ACHN (cell line): ENCODE measurements at places on chromosomes 11 and 22.

DNA sequence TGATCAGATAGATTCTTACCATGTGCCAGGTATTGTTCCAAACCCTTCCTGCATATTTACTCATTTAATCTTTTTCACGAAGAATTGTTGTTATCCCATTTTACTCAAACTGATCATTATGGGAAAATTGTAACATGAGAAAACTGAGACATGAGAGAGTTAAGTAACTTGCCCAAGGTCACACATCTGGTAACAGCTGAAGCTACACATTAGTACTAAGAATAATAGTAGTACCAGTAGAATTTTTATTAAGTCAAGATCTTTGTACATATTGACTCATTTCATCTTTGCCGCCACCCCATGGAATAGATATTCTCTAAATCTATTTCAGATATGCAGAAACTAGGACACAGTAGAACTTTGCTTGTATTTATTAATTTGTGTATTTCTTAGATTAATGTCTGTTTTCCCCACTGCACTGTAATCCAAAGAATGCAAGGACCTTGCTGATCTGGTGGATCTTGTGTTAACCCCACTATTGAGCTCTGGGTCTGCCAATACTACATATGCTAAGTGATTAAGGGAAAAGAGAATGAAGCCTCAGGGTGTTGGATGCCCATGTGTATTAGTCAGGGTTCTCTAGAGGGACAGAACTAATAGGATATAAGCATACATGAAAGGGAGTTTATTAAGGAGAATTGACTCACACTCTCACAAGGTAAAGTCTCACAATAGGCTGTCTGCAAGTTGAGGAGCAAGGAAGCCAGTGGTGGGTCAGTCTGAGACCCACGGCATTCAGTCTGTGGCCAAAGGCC is 72.8 kb downstream of the PARVA start:
- DNase-seq = no peak

DNA sequence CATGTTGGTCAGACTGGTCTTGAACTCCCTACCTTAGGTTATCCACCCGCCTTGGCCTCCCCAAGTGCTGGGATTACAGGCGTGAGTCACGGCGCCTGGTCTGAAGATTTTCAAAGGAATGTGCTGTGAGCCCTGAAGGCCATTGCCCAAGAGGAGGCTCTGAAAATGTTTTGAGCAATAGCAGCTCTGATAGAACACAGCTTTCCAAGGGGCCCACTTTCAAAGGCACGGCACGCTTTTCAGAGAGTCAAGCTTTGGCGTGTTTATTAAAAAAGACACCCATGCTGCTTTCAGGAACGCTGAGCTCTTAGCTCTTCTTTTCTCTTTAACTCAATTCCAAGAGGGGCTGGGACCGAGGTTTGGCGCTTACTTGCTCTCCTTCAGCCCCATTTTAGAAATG is 73.8 kb upstream of the CDON start:
- DNase-seq = no peak

DNA sequence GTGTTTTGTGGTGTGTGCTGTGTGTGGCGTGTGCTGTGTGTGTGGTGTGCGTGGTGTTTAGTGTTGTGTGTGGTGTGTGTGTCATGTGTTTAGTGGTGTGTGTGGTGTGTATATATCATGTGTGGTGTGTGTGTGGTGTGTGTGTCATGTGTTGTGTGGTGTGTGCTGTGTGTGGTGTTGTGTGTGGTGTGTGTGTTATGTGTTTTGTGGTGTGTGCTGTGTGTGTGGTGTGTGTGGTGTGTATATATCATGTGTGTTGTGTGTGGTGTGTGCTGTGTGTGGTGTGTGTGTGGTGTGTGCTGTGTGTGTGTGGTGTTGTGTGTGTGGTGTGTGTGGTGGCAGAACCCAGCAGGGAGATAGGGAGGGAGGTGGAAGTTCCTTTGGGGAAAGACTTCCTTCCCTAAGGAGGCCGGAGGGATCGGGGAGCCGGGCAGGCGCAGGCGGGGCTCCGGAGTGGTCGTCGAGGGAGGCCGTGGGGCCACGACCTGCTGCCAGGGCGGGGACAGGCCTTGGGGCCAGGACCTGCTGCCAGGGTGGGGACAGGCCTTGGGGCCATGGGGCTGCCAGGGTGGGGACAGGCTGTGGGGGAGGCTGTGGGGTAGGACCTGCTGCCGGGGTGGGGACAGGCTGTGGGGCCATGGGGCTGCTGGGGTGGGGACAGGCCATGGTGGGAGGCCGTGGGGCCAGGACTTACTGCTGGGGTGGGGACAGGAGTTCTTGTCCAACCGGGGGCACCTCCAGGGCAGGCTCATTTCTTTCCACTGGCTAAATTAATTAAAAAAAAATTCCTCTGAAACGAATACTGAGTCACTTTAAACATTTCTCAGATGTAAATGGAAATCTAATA is 15.2 kb downstream of the PIM3 start:
- DNase-seq = no peak

- no peak for DNase-seq
Measured at GRCh38 chr11:35553831-35554230, 28.4 kb upstream of the PAMR1 start.

DNA sequence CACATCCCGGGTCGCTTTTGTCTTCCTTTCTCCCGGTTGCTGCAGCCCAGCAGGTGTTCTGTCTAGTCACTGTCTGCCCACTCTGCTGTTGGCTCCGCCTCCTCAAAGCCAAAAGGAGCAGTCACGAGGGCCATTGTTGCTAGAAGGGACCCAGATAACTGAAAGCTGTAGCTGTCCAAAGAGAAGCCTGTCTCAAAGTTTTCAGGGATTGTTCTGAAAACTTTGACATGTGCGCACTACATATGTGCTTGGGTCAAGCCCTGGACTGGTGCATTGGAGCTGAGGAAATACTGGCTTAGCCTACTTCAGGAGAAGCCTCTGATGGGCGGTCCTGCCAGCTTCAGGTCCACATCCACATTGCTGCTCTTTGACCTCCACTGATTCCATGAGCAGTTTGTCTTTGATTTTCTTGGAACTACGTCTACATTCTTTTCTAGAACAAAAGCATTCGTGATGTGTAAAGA is 8.8 kb upstream of the OR2AT4 start:
- no peak for DNase-seq

DNA sequence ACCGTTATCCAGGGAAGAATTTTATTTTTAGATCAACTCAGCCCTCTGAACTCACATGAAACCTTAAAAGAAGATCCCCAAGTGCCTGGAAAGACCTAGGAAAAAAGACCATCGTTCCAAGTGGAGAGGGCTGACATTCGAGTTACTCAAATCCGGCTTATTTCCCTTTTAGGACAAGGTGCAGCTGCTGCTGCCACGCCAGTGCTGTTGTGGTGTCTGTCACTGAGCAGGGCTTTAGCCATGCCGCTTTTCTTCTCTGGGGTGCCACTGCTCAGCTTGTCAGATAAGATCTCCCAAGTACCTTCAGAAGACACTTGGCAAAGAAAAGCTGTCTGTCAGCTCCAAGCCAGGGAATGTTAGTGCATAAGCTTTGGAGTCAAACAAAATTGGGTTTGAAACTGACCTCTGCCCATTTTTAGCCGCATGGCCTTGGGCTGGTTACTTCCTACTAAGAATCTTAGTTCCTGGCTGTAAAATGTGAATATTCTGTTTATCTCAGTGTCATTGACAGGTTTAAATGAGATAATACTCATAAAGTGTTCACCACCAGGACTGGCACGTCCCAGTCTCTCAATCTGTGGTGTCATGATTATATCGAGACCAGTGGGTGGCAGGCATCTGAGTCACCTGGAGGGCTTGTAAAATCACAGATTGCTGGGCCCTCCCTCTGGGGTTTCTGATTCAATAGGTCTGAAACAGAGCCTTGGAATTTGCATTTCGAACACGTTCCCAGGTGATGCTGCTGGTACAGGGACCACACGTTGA is 117.5 kb downstream of the PKNOX2 start:
- no peak for DNase-seq

DNA sequence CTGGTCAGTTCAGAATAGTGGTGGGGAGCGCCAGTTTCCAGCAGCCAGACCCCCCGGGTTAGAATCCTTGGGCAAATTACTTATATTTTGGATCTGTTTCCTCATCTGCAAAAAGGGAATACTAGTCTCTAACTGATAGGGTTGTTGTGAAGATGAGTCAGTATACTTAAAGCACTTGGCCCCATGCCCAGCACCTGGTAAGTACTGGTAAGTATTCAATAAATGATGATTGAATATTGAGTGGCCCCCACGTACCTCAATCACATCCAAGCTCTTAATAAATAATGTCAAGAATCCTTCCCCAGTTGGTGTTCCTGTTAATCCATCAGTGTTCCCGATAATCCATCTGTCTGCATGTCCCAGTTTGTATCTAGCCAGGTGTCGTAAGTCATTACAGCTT is 12.1 kb downstream of the ACP2 start:
- DNase-seq = no peak

- no peak for DNase-seq
Measured at GRCh38 chr11:119573858-119574257, 150.9 kb upstream of the THY1 start.

DNA sequence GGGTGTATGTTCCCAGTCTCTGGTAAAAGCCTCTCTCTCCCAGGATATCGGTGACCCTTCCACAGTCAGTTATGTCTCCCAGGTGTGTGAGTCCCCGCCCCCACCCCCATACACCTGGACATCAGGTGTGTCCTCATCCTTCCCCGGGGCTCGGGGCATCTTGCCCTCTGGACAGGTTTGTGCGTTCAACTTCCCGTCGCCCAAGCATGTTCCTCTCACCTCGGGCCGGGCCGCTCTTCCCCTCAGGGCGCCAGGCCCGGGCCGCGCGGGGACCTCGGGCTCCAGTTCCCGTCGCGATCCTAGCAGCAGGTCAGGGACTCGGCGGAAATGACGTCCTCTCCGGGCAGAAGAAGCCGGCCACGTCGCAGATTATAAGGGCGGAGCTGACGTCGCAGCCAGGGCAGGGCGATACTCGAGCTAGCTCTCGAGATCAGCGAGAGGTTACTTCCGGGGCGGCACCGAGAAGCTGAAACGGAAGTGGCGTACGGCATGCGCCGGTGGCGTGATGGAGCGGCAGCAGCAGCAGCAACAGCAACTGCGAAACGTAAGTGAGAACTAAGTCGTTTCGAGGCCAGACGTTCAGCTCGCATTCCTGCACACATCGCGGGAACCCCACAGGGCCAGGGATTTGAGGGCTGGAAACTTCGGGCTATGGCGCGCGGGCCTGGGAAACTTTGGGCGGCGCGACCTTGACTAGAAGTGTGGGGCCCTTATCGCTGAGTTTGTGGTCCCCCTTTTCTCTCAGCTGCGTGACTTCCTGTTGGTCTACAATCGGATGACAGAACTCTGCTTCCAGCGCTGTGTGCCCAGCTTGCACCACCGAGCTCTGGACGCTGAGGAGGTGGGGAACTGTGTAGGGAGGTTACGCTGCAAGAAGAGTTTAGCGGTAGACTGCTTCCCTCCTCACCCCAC is at the start of the genes ARFIP2 and TIMM10B:
TSS of gene ARFIP2 (minus strand) at position 320 of the 912 bp plus-strand sequence. CDS start 910 bp downstream, outside the sequence.
TSS of gene TIMM10B (plus strand) at position 490 of the 912 bp plus-strand sequence. CDS start at position 506, 16 bp downstream.
- DNase-seq = peak; percentile 95

- no peak for DNase-seq
Measured at GRCh38 chr11:133618544-133618943, 86.2 kb upstream of the OPCML start.

DNA sequence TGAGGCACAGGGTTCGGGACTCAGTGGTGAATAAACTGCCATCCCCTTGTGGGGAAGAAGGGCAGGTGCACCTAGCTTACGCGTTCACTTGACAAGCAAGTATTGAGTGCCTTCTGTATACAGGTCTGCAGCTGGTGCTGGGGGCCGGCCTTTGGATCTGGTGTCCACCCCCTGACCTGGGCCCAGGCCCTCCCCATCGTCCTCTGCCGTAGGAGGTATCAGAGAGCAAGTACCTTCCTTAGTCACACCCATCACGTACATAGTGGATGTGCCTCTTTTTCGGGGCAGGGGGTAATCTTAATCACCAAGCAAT is 53.3 kb downstream of the SMIM38 start:
- no peak for DNase-seq

GRCh38 chr11:35838071-35838470 is 105.8 kb upstream of the LDLRAD3 start:
- DNase-seq = no peak

GRCh38 chr11:73995247-73995646 is 12.6 kb upstream of the UCP2 start:
- no peak for DNase-seq

DNA sequence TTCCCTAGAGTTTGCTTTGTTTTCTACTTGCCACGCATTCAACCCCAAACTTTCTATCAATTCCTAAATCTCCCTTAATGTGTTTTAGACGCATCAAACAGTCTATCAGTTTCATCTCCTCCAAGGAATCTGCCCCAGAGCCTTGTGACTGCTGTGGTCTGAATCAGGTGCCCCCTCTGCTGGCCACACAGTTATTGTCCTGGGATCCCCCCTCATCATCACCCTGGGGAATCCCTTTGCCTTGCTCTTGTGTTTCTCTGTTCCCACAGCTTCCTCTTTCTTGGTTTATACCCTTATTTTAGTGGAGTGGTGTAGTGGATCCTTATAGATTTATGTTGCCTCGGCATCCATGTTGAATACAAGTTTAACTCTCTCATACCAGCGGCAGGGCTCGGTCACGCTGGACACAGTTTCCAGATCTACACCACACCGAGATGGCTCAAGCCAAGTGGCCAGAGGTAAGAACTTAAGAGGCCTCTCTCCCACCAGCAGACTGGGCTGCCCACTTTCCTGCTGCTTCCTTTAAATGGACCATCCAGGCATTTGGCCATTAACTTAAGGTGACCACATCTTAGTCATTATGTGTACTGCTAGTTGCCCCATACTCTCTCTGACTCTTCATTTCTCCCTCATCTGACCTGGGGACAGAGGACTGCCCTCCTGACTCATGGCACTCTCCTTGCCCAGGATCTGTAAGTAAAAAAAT is 8.2 kb downstream of the UPB1 start:
- peak; percentile 57 for DNase-seq

DNA sequence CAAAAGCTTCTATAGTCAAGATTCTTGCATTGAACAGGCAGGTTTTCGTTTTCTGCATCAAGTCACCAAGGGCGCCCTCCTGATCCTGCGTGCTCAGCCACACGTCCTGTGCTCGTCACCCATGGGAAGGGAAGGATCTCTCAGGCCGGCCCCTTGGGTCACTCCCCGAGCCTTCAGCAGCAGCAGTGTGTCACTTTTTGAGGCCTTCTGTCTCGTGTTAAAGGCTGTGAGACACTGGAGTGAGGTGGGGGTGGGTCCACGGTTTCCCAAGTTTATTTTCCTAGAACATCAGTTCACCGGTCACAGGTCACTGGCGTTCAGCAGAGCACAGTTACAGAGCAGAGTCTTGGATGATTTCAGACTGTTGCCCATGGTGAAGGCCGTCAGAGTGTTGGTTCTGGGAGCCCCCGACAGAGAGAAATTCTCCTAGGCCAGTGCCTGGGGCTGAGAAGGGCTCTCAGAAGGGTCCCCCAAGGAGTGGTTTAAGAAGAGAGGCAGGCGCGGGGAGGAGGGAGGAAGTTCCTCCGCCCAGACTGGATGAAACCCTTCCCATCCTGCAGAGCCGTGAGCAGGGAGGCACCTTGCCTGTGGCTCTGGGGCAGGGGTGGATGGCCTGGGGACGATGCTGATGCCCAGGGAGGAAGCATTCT is 13.5 kb upstream of the ADORA2A start:
- no peak for DNase-seq
